ENCODE measurements at places on chromosomes 1 and 21.
A peak's percentile ranks its signal among the peaks of the same experiment; 100 is the strongest.

GRCh38 chr1:36553591-36554322 is 71.0 kb upstream of the CSF3R start:
- peak; percentile 42 for DNase-seq

GRCh38 chr1:48055876-48056764 is 58.9 kb upstream of the TRABD2B start:
- DNase-seq = no peak

DNA sequence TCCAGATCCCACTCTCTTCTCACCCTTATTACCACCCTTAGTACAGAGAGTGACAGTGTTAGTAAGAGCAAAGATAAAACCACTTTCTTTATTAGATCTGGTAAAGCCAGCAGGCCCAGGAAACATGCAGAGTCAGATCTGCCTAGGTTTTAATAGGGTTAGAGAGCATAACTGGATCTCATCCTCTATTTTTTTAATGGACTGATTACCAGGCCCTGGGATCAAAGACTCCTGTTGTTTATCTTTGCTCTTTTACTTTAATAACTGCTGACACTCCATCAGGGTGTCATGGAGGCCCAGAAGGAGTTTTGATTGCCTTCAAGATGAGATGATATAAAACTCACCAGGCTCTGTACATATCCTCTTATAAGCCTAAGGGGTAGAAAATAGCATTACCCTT is 45.3 kb upstream of the RGS5 start:
- no peak for DNase-seq

- DNase-seq = no peak
These were observed 2.4 kb upstream of the FCRL4 start for GRCh38 chr1:157600236-157600635.

- DNase-seq = no peak
These were observed 225.6 kb upstream of the MAP1LC3C start for GRCh38 chr1:242224461-242224860.

- no peak for DNase-seq
These were observed 46.5 kb upstream of the GREM2 start for GRCh38 chr1:240658312-240658960.

- DNase-seq = no peak
These were observed 135.1 kb upstream of the MROH9 start for GRCh38 chr1:170800265-170800664.

GRCh38 chr1:169052727-169053126 is 53.8 kb upstream of the ATP1B1 start:
- no peak for DNase-seq

DNA sequence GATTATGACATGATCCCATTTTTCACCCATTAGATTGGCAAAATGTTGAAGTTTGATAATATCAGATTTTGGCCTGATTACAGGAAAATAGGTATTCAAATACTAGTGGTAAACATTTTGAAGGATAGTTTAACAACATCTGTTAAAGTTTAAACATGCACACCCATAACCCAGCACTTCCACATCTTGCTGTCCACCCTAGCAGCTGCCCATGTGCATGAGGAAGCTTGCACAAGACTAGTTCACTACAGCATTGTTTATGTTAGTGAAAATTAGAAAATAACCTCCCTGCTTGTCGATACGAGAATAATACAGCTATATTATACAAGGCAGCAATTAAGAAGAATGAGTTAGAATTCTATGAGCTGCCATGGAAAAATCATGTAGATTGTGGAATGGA is 127.6 kb downstream of the C1orf21 start:
- no peak for DNase-seq

DNA sequence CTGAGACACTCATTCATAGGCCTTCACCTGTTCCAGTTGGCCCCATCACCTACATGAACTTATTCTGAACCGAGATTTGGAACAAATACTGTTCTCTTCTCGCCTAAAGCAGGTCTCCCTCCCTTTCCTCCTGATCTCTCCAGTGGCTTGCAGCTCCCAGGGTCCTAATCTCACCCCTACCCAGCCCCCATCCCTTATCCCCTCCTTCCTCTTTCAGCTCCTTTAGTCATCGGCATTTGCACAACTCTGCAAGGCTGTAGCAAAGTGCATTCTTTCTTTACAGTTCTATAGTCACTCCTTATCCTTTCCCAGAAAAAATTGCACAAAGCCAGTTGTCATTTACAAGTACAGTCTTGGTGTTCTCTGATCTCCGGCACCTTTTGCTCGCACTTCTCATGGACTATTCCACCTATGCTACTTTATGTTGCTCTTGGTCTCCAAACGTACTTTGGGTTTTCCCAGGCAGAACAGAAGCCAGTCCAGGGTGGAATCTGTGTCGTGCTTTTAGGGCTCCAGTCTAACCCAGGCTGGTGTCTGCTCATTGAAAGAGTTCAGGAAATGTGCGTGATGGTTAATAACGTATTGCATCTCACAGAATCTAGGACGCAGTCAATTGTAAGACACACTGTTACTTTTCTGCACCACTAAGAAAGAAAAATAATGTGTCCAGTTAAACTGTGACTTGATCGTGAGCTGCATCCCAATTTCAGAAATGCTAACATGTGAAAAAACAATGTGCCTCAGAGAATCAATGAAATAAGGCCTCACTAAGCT is 965 bp downstream of the ABCA4 start:
- DNase-seq = no peak

DNA sequence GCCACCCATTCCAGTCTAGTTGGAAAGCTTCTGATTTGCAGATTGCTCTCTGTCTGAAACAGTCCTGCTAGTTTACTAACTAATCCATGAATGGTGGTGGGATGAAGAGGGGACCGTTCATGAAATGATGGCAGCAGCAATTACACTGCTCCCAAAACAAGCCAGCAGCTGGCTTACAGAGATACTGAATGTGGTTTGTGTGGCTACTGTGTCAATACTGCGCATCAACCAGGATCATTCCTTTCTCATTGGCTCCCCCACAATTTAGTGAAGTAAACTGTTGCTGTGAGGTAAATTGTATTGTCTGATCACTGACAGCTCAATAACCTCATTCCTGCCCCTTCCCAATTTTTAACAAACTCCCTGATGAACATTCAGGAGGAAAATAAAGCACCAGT is 191.3 kb upstream of the LMO4 start:
- no peak for DNase-seq

- DNase-seq = no peak
These were observed 43.2 kb downstream of the ATP1B1 start for GRCh38 chr1:169149555-169150286.

DNA sequence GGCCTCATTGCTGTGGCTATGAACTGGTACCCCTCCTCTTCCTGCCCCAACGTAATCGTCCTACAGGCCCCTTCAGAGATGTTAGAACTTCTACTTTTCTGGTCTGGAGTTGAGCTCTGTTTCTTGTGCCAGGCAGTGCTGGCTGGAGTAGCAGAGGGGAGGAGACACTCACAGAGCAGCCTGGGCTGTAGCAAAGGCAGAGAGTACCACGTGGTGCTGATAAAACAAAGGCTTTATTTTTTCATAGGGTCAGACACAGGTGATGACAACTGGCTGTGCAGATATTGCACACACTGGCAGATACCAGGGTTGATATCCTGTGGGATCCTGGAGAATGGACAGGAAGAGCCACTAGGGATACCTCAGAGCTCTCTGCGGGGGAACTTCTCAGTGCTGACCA is 23.2 kb downstream of the CRCT1 start:
- no peak for DNase-seq

DNA sequence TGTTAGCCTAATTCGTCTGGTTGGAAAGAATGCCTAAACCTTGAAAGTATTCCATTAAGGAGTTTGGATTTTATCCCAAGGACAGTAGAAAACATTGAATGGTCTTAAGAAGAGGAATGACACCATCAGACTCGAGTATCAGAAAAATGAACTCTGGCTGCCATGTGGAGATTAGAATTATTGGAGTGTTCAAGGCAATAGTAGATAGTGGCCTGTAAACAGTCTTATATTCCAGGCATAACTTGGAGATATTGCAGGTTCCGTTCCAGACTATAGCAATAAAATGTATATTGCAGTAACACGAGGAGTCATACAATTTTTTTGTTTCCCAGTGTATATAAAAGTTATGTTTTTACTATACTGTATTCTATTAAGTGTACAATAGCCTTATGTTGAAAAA is 130.9 kb downstream of the GDAP2 start:
- DNase-seq = no peak

DNA sequence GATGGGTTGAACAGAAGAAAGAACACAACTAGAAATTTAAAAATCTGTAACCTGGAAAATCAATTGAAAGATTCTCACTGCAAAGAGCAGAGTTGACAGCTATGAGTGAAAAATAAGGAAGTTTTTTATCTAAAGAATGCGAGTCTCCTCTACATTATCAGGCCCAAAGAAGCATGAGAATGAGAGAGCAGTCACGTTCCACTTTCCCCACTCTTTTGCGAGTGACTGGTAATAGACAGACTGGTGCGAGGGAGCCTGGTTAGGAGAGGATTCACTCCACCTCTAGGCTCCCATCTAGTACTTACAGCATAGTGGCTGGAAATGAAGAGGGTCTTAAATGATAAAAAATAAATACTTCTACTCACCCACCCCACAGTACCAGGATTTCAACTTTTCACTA is 52.0 kb downstream of the PRDX6 start:
- no peak for DNase-seq

- DNase-seq = no peak
These were observed 70.8 kb downstream of the PLPP3 start for GRCh38 chr1:56508523-56508983.

- DNase-seq = no peak
These were observed 1164.4 kb upstream of the ADGRL4 start for GRCh38 chr1:80170811-80171485.

DNA sequence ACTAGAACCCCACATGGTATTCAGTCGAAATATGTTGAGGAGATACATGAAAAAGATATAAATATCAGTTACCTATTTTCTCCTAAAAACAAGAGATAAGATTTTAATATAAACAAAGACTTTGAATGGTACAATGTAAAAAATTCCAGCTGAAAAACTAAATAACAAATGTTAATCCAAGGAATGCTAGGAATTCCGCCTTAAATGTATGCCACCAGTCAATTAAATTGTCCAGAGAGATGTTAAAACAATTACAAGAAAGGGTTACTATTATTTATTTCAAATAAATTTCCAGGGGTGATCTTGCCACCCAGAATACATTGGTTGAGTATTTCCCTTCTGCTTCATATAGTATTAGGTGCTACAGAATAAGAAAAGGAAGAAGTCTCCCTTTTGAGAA is 4.2 kb downstream of the ADSS2 start:
- no peak for DNase-seq
